Lung (tissue), 17 donors: ENCODE measurements at places on chromosomes 11 and 22.

DNA sequence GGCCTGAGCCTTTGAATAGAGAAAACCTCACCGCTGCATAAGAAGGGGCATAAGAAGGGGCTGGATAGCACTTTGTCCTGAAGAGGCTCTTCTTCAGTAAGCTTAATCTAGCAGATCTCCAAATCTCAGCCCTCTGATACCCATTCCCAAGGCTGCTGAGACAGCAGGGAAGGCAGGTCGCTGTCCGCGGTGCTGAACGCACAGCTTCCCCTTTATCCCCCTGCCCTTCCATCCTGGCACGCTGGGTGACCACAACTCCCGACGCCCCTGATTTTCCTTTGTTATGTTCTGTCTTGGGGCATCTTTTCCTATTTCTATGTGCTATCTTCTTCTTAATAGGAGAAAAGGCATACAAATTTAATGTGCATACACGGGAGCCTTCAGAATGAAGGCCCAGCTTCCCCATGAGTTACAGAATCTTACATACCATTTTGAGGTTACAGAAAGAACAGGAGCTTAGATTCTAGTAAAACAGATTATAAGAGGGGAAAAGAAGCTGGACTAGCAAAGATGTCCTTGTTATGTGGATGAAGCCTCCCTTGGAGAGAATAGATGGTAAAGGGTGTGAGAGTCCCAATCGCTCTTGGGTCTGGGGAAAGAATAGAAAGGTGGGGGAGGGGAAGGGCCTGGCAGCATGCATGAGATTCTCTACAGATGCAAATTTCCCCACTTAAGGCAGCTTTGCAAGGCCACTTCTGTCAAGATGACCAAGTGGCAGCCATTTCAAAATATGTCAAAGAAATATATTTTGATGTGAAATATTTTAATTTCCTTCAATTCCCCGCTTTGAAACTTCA, 5.7 kb upstream of the SULT4A1 start:
- peak; percentile 80 for DNase-seq

GRCh38 chr11:11982975-11983374, 25.5 kb downstream of the DKK3 start:
- no peak for DNase-seq

DNA sequence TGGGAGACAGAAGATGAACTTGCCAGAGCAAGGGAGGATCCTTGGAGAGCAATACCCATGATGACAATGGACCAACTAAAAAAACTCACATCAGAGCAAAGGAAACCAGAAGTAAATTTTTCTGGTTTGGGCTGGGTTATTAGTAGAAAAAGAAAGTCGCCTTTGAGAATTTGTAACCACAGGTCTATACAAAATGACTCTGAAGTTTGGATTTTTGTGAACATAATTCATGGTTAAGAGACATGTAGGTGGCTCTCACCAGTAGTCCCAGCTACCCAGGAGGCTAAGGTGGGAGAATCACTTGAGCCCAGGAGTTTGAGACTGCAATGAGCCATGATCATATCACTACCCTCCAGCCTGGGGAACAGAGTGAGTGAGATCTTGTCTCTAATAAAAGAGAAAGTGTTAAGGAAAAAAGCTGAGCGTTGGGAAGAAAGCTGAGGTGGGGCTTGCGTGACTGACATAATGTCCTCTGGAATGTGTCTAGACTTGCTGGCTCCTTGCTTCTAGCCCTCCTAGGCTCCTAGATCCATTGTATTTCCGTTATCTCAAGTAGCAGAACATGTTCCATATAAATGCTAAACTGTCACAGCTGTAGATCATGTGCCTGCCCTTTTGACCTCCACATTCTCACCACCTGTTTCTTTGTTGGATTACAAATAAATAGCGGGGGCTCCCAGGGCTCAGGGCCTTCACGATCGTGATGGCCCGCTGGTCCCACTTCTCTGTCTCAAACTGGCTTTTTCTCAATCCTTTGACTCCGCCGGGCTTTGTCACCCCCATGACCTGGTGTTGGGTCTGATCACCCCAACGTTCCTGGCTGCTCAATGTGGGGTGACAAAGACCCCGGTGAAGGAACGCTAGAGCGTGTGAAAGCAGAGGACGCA, 56.2 kb upstream of the SC5D start:
- DNase-seq, result no peak

DNA sequence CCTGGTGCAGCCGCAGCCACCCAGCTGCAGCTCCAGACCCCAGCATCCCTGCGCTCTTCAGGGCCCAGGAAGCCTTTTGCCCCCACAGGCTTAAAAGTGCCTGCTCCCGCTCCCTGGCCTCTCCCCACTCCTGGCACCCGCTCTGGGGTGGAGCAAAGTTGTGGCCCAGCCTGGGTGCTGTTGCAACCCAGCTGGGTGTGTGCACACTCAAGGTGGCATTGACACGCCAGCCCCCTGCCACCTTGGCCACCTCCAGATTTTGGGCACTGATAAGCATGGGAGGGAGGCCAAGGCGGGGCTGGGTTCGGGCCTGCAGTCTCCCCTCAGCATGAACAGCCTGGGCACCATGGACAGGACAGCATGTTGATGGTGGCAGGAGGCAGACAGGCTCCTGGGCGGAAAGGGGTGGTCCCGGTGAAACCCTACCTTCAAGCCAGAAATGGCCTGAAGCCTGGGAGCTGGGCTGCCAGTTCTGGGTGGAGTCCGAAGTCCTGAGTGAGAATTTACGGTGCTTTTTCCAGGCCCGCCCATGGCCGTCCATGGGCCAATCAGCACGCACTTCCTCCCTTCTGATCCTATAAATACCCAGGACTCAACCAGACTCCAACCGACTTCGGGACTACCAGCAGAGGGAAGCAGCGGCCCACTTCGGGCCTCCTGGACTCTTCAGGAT, 23.6 kb upstream of the RNASEH2C start:
- DNase-seq, result no peak

- no peak for DNase-seq
Measured at GRCh38 chr11:100269516-100269915, 417.6 kb upstream of the ARHGAP42 start.

GRCh38 chr22:30288419-30289140, 725 bp downstream of the CASTOR1 start:
- DNase-seq, result no peak

DNA sequence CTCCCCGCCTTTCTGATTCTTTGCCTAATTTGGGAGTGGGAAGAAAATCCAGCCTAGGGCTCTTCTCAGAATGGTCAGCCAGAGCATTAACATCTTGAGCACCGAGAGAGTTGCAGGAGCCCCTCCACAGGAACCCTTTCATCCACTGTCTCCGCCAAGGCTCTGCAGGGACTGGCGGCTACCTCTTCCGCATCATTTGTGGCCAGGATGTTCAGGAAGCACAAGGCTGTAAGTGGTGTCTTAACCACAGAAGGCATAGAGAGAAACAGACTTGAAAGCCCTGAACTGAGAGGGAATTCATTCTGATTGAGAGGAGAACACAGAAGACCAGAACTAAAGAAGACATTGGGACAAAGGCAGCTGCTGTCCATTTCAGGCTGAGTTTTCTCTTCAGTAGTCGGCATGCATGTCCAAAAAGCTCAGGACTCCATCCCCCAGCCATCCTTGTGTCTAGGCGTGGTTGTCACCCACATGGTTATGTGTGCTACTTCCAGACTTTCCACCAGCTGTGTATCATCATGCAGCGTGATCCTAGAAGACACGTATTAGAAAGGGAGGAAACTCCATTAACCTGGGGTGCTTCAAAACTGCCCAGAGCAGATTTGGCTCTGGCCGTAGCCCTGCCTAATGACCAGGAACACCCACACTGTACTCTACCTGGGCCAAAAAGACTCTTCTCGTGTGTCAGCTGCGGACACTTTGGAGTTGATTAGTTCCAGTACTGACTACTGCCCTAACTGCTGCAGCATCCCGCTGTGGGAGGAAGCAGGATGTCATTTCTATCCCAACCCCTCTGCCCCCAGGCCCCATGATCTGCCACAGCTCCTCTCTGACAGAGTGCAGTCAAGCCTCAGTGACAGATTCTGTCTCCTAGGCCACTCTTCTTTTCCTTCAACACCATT, 725.1 kb downstream of the NTM start:
- peak; percentile 25 for DNase-seq

DNA sequence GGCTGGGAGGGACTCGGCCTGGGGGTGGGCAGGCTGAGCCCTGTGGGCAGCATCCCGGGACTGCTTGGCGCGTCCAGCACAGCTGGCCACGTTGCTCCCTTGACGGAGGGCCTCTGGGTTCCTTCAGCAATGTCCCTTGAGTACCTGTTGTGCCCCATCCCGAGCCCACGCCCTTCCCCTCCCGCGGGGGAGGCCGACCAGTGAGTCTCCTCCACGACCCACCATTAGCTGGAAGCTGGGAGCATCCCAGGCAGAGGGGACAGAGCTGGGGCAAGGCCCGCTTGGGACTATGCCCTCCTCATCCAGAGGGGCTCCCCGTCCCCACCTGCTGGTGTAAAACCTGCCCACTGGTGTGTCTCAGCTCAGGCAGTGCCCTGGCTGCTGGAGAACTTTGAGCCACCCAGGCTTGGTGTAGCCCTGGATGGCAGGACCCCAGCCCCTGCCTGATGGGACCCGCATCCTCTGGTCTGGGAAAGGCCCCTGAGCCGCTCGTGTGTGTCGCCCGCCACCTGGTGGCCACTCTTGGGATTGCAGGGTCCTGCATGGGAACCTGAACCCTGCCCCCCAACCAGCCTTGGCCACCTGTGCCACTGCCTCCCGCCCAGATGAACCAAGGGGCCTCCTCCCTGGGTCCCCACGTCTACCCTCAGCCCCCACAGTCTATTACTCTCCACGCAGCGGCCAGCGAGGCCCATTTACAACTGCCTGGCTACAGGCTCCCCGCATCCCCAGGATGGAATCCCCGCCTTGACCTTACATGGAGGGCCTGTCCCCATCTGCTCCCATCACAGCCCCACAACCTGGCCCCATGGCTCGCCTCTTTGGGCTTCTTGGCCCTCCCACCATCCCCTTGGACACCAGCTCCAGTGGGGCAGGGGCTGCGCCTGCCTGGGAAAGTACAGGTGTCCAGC, 16.6 kb upstream of the ARHGAP8 start:
- DNase-seq, result peak; percentile 80

DNA sequence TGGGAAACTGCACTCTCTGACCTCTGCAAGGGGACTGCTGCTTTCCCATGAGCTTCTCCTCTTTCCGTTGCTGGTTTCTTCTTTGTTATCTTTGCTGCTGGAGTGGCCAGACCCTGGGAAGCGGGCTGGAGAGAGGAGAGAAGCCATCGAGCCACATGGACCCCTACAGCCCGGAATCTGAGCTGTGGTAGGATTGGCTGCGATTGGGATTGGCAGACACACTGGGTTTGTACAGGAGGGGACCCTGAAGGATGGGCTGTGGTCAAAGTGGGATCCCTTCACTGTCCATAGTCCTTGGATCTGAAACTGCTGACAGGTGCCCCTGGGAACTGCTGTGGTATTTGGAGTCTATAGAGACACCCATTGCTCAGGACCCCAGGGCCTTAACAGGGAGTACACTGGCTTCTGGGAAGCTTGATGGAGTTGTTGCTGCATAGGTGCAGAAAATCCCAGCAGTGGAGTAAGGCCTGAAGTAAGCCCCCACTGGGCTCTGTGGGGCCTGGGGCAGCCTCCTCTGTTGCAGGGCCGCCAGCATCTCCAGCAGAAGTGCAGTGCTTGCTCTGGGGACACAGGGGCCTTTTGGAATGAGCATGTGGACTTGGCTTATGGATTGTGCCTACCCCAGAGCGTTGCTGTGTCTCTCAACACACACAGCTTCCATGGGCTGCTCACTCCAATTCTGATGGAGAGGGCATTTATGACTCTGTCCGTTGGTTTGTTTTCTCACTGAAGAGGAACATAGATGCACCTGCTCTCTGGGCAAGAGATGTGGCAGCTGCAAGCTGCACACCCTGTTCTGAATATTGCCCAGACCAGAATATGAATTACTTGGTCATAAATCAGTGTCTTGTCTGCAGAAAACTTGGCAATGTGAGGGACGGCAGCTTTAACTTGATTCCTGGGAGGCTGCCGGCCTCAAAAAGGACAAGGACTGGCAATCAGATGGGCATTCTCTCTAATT, 32.0 kb downstream of the BCR start:
- DNase-seq, result no peak

- no peak for DNase-seq
Measured at GRCh38 chr11:128909438-128910125, 18.4 kb downstream of the KCNJ5 start.

- no peak for DNase-seq
Measured at GRCh38 chr22:17095538-17095937, 10.7 kb downstream of the IL17RA start.

- no peak for DNase-seq
Measured at GRCh38 chr11:73536961-73537360, 61.0 kb downstream of the FAM168A start.

- DNase-seq, result no peak
Measured at GRCh38 chr11:84626256-84626655, 1000.9 kb downstream of the DLG2 start.

DNA sequence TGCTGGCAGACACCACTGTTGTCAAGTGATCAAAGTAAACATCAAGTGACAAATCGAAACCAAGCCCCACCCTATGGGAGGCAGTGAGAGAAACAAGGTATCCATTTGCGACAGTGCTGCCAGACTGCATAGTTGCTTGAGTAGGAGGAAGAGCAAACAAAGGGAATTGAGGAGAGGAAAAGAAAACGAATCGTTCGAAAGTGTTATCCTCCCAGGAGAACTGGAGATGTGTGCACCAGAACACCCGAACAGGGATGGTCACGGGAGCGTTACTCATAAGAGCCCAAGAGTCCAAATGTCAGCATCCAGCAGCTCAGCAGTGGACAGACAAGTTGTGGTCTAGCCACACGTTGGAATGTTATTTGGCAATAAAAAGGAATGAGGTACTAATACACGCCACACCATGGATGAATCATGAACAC, 58.4 kb upstream of the NUP50 start:
- DNase-seq, result no peak

DNA sequence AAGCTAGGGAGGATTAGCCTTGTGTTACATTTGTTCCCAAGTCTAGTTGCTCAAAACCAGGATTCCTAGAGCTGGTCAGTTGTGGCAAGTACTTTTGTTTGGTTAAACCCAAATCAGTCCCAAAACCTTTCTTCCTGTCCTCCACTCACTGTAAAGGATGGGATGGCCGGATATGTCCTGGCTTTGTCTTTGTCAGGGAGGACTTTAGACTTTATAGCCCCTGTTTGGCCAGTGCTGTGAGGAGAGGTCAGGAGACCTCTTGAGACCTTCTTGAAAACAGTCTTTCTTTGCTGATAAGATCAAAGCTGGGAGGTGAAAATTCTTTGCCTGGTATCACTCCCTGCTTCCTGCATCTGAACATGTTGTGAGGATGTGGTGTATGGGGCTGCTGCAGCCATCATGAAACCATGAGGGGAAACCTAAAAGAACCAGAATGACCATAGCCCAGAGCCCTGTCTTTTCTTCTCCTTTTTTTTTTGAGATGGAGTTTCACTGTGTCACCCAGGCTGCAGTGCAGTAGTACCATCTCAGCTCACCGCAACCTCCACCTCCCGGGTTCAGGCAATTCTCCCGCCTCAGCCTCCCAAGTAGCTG, 43.6 kb upstream of the FTH1 start:
- no peak for DNase-seq

GRCh38 chr22:27785831-27786230, 15.7 kb downstream of the MN1 start:
- DNase-seq, result no peak

DNA sequence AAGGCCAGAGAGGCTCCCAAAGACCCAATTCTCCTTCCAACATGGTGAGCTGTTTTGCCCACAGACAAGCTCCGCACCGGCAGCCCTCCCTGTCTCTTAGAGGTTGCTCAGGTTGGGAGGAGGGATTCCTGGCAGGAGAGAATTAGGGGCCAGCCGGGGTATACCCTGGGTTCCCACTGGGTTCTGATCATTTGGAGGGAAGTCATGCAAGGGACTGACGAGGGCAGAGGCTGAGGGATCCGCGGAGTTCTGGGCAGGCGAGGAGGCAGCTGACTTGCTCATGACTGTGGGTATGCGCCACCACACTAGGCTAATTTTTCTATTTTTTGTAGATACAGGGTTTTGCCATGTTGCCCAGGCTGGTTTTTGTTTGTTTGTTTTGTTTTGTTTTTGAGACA, 4.6 kb downstream of the ST3GAL4 start:
- no peak for DNase-seq
